ENCODE measurements at places on chromosomes 13 and 19. TPM values are rescaled to one million over a fixed set of nuclear protein-coding genes. Genes with fewer than 3 reads are reported as not detected.

DNA sequence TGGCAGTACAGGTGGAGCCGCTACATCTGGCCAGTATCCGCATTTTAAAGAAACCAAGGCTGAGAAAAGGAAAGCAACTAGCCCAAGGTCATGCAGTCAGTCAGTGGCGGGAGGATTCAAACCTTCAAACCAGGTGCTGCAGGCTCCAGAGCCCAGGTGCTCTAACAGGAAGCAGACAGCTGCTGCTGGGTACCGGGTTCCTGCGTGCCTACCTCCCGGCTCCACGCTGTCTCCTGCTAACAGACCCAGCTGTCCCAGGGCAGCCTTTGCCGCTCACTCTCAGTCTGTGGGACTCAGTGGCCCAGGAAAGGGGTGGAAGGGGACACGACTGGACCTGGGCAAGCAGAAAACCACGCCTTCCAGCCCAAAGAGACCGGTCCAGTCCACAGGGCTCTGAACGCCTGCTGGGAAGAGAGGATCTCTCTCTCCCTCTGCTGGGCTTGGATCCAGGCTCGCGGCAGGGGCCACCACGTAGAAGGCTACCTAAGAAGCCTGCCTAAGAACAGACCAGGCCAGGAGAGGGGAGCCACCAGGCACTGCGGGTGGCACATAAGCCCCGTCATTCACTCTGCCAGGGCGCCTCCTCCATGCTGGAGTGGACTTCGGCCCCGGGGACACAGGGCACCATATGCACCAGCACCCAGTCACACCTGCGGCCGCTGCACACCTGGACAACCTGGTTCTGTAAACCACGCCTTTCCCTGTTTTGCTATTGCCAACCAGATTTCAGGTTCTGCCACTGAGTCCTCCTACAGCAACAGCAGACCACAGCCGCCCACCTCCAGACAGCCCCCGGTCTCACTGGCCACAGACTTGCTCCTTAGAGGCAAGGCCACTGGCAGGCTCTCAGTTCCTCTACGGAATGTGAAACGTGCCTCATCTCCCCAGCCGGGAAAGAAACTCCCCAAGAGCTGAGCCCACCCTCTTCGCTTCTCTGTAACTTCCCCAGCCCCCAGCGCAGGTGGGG, 4.6 kb downstream of the DAPK3 start:
- H3K4me1 ChIP-seq, result peaks cover 14% of the 10 kb centered on the region
- H3K4me3 ChIP-seq, result no peak overlapping the region
- H3K27ac ChIP-seq, result no peak overlapping the region
- H3K36me3 ChIP-seq, result peaks cover 6% of the 10 kb centered on the region
- H3K27me3 ChIP-seq, result no peaks in the 10 kb centered on the region
- DNase-seq, result no peak

DNA sequence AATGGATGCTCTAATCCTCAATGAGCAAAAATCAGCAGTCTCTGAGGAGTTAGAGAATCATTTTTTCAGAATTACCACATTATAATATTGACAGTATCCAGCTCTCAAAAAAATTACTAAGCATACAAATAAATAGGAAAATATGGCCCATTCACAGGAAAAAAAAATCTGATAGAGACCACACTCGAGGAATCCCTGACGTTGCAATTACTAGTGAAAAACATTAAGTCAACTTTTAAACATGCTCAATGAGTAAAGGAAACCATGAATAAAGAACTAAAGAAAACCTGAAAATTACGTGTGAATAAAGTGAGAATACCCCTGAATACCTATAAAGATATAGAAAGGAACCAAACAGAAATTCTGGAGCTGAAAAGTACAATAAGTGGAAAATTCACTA, 38.7 kb upstream of the ZNF780A start:
- no peak overlapping the region for H3K4me3 ChIP-seq
- H3K4me1 ChIP-seq, result no peaks in the 10 kb centered on the region
- no peaks in the 10 kb centered on the region for H3K36me3 ChIP-seq
- H3K27me3 ChIP-seq, result peaks cover 53% of the 10 kb centered on the region
- DNase-seq, result no peak

- H3K36me3 ChIP-seq, result peaks cover 2% of the 10 kb centered on the region
- H3K4me1 ChIP-seq, result no peaks in the 10 kb centered on the region
- no peak for DNase-seq
- no peak overlapping the region for H3K27ac ChIP-seq
Measured at GRCh38 chr13:59780058-59780457, 383.7 kb downstream of the DIAPH3 start.

DNA sequence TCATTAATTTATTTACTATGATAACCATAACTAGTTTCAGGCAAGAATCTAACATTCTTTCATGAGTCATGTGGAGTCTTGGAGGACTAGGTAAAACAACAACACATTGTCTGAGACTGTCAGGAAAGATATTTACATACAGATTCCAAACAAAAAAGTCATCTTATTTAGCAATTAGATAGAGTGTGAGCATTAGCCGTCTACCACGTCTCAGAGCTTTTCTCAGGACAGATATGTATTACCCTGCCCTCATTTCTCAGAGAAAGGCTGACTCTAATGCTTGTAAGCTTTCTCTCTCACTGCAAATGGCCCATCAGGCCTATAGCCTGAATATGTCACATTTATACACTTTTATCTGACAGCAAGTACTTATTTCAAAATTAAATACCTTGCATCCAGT, 312.1 kb upstream of the PCDH20 start:
- no peaks in the 10 kb centered on the region for H3K27me3 ChIP-seq
- H3K27ac ChIP-seq, result no peak overlapping the region
- H3K4me1 ChIP-seq, result no peaks in the 10 kb centered on the region
- H3K4me3 ChIP-seq, result no peak overlapping the region
- no peak for DNase-seq

- no peak overlapping the region for H3K4me3 ChIP-seq
- DNase-seq, result no peak
- peaks cover 17% of the 10 kb centered on the region for H3K4me1 ChIP-seq
- peaks cover 2% of the 10 kb centered on the region for H3K36me3 ChIP-seq
- H3K27ac ChIP-seq, result no peak overlapping the region
Measured at GRCh38 chr19:18107235-18107634, 9.7 kb downstream of the MAST3 start.

- H3K4me1 ChIP-seq, result peaks cover 64% of the 10 kb centered on the region
- H3K27me3 ChIP-seq, result no peaks in the 10 kb centered on the region
- peak overlapping the region; percentile 27 for H3K27ac ChIP-seq
Measured at GRCh38 chr19:51127755-51128154, 3.0 kb downstream of the SIGLEC9 start.

ZNF181 gene
- total RNA-seq, result 10.6 TPM

ADGRE2 gene
- 0.44 TPM for total RNA-seq

ZGLP1 gene
- total RNA-seq, result 5.0 TPM

PROZ gene
- total RNA-seq, result not detected
